ENCODE measurements at places on chromosomes 5 and 9.
A peak's percentile ranks its signal among the peaks of the same experiment; 100 is the strongest.

GRCh38 chr9:13524245-13524644 lies 244.8 kb upstream of the MPDZ start:
- DNase-seq = no peak

- DNase-seq = no peak
Observed at GRCh38 chr5:129899454-129899853, 4.8 kb upstream of the CHSY3 start.

DNA sequence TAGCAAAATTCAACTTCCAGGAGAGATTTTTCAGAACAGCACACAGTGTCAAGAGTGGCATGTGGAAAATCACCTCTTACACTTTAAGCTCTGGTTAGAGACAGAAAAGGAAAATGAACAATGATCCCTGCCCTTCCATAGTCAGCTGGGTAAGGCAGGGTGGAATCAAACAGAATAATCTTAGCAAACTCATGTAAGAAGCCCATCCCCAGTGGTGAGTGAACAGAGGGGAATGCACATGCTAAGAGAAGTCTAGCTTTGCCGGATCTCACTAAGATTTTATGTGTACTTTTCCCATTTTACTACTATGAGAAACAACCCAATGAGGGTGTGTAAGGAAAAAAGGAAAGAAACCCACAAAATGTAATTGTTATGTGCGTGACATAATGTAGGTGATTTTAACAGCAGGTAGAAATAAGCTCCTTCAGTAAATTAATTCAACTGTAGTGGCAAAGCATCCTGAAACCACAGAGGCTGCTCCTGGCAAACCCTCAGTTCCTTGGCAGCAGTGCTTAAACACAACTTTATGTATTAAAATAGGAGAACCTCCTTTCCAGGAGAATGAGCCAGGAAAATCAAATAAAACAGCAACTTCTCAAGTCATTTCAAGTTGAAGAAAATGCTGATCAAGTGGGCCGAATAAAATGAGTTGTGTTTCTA lies 366.0 kb upstream of the TRPC7 start:
- DNase-seq = no peak

GRCh38 chr5:38420246-38420645 lies 136.2 kb downstream of the LIFR start:
- DNase-seq = no peak

- DNase-seq = peak; percentile 30
Observed at GRCh38 chr9:68705531-68706362, 707 bp downstream of the PIP5K1B start.

GRCh38 chr5:17222664-17223063 lies 5.2 kb downstream of the BASP1 start:
- no peak for DNase-seq

- DNase-seq = peak; percentile 79
Observed at GRCh38 chr9:8857926-8858595, 1058.5 kb upstream of the DMAC1 start.

GRCh38 chr9:13209498-13209897 lies 70.0 kb downstream of the MPDZ start:
- DNase-seq = no peak

GRCh38 chr5:31638345-31638744 lies 586 bp upstream of the PDZD2 start:
- DNase-seq = no peak

- DNase-seq = no peak
Observed at GRCh38 chr9:112064871-112065270, 110.2 kb downstream of the SUSD1 start.

- no peak for DNase-seq
Observed at GRCh38 chr9:94870793-94871558, 144.5 kb downstream of the AOPEP start.

- DNase-seq = no peak
Observed at GRCh38 chr5:180133971-180134508, 62.5 kb upstream of the RNF130 start.

Measured in dorsolateral prefrontal cortex (tissue), 122 donors.